GM13977 (cell line): ENCODE measurements at places on chromosomes 6 and 20.
A peak's percentile ranks its signal among the peaks of the same experiment; 100 is the strongest.

DNA sequence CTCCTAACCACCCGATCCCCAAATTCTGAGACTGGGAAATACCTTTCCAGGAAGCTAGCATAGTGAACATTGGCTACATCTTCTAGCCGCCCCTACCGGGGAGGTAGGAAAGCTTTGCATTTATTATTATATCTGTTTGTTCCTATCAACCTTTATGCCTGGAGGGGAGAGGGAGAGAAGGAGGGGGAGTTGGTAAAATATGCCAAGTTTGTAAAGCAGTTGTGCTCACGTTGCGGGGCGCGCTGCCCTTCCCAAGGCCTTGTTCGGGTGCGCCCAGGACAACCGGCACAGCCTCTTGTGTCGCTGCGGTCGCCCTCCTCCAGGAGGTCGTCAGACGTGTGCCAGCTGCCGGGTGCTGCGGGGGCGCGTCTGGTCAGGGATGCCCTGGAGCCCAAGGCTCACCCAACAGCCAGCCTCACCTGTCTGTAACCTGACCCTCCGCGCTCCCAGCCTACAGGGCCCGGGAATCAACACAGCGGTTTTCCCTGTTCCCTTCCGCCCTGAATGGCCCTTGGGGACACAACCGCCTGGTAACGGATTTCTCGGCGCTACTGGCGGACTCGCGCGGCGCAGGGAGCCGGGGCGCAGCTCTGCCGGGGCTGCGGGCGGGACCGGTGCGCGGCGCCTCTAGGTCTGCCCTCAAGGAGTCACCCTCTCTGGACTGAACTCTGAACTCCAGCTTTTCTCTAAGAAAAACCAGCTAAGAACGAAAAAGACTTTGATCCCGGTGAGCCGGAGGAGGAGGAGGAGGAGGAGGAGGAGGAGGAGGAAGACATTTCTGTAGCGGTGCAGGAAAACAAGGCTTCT, 1.1 kb upstream of the OVOL2 start:
- no peak for DNase-seq

GRCh38 chr6:39102071-39102820, 12.7 kb downstream of the SAYSD1 start:
- DNase-seq = no peak

DNA sequence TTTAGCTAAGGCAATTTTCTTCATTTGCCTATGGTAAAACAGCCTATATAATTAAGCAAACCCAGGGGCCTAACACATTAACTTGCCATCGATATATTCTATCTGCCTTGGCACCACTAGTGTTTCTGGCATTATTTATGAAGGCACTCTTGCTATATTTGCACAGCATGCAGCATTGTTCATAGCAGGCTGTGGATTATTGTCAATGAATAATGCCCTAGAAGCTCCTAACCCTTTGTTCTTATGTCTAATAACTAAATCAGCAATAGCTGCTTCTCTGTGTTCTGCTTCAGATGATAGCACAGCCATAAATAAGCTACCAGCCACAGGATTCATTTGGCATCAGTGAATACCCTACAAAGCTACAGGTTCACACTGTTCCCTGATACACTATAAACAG, 254.8 kb upstream of the STXBP5 start:
- no peak for DNase-seq

DNA sequence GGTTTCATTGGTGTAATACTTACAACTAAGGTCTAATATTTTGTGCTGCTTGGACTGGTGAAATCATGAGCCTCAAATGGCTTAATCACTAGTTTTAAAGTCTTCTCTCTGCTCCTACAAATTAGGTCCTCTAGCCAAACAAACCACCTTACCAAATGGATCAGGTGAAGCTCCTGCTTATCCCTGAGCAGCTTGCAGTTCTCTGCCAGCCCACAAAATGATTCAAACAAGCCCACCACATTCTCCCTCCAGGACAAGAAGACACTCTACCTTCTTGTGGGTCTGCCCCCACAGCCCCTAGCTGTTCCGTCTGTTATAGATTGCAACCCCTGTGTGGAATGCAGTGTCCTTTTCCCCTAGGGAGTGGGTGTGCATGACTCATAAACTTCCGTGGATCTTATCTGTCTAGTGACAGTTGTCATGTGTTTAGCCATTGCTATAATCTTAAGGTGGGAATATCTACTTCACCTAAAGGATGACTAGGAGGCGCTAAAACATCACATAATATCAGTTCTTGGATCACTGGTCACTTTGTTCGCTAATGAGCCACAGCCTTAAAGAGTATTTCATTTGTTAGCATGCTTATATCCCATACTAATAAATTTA, 940.5 kb upstream of the MANEA start:
- DNase-seq = no peak

DNA sequence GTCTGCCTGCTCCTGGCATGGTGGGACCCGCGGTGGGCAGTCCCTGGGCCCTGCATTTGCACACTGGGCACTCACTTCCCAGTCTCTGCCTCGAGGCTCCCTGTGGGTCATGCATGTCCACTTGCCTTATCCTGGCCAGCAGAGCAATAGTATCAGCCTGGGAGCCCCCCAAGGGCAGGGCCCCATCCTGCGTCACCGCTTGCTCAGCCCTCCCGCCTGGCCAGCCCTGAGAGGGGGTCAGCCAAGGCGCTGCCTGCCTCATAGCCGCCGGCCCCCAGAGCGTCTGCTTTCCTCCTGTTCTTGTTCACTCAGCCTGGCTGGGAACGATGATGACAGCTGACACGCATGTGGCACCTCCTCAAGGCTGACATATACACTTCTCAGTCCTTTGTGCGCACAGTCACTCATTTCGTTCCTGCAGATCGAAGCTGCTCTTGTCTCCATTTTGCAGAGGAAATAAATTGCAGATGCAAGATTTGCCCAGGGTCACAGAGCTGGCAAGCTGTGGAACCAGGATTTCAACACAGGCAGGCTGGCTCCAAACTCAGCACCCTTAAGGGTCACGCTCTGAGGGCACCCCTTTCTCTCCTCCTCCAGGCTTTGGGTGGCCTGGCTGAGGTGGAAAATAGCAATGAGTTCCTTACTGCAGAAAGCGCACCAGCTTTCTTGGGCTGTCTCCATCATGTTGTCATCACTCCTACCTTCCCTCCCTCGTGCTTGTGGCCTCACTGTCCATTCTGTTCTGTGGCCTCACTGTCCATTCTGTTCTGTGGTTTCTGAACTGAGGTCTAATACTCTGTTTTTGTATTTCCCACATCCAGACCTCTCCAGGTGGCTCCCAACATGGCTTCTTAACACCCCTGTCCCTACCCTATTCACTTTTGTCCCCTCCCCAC, 17.2 kb downstream of the KCNK17 start:
- DNase-seq = no peak

DNA sequence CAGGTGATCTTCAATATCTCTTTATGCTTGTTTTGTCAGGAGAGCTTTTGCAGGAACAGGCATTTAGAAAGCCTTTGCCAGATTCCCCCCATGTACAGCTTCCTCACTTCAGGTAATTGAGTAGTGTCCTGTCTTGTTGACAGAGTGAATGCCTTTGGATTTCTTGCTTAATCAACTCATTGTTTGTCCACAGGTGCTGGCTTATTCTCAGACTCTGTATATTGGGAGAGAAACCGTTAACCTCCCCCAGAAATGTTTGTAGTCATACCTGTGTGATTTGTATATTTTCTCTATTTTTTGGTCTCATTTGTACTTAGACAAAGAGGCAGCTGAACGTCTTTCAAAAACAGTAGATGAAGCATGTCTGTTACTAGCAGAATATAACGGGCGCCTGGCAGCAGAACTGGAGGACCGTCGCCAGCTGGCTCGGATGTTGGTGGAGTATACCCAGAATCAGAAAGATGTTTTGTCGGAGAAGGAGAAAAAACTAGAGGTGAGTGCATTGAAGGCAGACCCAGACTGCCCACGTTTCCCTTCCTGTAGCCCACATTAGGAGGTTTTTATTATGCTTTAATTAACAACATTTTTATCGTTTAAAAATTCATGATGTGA, 32.3 kb downstream of the RPRD1B start:
- DNase-seq = no peak

DNA sequence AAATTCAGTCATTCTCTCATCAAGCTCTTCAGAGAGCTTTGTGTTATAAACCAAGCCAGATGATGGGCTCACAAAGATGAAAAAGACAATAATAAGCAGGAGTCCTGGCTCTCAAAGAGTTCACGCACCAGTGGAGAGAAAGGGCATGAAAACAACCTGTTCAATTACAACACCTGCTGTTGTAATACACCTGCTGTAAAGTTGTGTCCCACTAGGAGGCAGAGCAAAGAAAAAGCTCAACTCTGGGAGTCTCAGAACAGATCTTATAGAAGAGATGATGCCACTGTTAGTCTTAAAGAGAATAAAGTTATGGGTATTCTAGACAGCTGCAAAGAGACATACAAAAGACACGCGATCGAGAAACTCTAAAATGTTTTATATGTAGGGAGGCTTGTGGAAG, 100.6 kb downstream of the DCDC2 start:
- DNase-seq = no peak

- no peak for DNase-seq
Observed at GRCh38 chr6:29995340-29995777, 53.0 kb downstream of the HLA-A start.

GRCh38 chr20:63056236-63057170, 49.7 kb upstream of the BHLHE23 start:
- peak; percentile 80 for DNase-seq

GRCh38 chr6:44967481-44967880, 360.6 kb upstream of the RUNX2 start:
- no peak for DNase-seq

- DNase-seq = no peak
Observed at GRCh38 chr20:4883546-4883945, 117.8 kb downstream of the SLC23A2 start.

GRCh38 chr6:18680842-18681241, 293.7 kb downstream of the RNF144B start:
- DNase-seq = no peak

DNA sequence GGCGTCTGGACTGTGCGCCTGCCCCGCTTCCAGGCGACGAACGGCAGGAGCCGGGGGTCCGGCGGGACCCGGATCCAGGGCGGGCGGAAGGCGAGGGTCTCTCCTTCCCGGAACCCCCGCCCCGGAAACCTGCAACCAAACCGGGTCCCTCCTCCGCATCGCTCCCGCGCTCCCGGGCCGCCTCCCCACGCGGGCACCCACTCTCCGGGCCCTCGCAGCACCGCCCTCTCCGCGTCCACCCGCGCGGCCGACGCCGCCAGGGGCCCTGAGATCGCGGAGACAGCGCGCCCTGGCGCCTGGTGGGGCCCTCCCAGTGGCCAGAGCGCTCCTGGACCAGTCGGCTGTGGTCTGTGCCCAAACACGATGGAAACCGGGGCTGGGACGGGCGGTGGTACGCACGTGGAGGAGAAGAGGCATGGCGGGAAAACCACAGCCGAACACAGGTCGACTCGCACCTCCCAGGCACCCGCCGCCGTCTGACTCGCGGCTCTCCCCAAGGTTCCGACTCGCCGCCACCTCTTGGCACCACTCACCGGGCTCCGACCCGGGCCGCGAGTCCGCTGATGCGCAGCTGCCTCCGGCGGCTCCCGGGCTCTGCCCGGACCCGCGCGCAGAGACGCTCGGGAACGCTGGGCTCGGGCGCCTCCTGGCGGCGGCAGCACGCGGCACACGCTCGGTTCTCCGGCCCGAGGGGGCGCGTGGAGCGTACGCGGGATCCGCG, 7.9 kb downstream of the NKX2-2 start:
- peak; percentile 89 for DNase-seq

- no peak for DNase-seq
Observed at GRCh38 chr20:47269309-47270165, 87.0 kb downstream of the ZMYND8 start.

- DNase-seq = peak; percentile 22
Observed at GRCh38 chr6:133240511-133241085, 559 bp upstream of the EYA4 start.

- peak; percentile 35 for DNase-seq
Observed at GRCh38 chr6:161226009-161226964, 47.6 kb downstream of the AGPAT4 start.

GRCh38 chr6:105042648-105043047, 85.7 kb downstream of the LIN28B start:
- DNase-seq = no peak

DNA sequence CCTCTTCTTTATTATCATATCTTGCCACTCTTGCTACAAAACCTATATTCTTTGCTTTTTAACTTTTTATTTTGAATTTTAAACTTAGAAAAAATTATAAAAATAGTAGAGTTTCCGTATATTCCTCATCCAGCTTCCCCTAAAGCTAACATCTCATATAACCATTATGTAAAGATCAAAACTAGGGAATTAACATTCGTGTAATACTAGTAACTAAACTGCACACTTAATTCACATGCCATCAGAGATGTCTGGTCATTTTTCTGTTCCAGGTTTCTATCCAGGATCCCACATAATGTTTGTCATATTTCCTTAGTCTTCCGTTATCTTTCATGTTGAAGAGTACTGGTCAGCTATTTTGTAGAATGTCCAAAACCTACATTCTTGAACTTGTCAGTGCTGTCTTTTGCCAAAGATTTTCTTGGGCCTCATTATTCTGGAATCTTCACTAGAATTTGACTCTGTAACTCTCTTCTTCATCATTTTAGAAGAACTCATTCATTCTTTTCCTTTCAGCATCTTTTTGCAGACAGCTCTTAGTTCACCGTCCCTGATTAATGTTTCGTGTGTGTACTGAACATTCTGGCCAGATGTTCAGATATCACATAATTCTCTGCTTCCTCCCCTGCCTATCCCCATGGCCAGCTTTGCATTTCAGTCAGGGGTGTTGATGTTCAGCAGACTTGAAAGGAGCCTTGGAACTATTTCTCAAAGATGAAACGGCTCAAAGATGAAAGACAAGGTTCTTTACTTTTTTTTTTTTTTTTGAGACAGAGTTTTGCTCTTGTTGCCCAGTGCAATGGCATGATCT, 9.4 kb downstream of the CTNNBL1 start:
- DNase-seq = no peak

DNA sequence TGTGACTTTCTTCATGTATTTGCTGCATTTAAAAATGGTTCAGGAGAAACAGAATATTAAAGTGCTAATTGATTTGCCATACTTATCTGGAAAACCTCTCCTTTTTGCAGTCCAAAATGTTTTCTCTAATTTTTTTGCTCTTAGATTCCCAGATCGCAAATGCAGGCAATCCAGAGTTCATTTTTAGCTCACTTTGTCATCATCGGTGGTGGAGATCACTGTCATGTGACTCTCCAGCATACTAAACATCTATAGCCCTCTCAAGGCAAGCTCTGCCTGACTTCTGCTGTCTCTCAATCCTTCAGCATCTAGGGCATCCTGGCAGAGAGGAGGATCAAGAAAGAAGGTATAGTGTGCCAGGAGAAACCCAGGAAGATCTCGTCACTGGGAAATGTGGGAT, 24.8 kb downstream of the ABRACL start:
- no peak for DNase-seq
